ENCODE measurements at places on chromosomes 6 and 20. TPM values are rescaled to one million over a fixed set of nuclear protein-coding genes. Genes with fewer than 3 reads are reported as not detected.

Gene FAM209B
- not detected for total RNA-seq

- DNase-seq: peak; percentile 41
These were observed 43.8 kb downstream of the ERMARD start for GRCh38 chr6:169795196-169795595.

GRCh38 chr6:116136373-116136772 is 10.4 kb upstream of the COL10A1 start:
- no peak for DNase-seq

DNA sequence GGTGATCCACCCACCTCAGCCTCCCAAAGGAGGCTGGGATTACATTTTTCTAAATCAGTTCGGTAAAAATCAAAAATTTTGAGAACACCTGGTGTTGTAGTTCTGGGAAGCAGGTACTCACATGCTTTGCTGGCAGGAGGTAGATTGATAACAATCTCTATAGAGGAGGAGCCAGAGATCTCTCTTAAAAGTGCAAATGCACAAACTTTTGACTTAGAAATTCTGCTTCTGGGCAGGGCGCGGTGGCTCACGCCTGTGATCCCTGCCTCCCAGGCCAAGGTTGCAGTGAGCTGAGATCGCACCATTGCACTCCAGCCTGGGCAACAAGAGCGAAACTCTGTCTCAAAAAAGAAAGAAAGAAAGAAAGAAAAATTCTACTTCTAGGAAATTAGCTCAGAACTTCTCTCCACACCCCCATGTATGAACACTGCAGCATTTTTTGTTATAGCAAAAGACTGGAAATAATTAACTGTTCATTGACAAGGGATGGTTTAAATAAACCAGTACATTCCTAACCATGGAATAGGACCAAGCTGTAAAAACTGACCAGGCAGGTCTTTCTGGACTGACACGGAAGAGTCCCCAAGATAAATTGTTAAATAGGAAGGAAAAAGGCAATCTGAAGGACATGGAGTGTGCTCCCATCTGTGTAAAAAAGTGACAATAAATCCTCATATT is 14.4 kb upstream of the TRIB3 start:
- no peak for DNase-seq

- no peak for DNase-seq
These were observed 21.5 kb downstream of the OLIG3 start for GRCh38 chr6:137472641-137473137.
